ENCODE measurements at places on chromosomes 5 and 9.

DNA sequence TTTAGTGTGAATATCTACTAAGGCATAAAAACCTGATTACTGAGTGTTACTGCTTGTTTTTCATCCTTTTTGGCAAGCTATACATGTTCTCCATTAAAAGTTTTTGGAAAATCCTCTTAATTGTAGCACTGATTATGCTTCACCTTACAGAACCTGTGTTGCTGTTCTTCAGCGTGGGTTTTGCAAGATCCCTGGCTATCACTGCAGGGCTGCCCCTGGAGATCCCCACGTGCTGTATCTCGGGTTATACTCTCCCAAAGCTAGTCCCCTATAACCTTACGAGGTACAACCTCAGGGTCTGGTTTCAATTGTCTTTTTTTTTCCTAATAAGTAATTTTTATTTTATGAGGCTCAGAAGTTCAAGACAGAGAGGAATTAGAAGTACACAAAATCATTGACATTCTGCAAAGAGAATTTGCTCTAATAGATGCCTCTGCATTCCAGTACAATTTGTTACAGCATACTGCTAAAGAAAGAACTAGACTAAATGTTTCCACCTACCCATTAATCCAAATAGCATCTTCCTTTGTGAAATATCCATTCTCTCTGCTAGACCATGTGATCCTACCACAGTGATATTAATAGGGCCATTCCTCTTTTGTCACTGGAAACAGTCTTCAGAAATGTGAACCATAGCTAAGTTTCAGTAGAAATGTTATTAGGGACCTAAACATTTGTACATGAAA is 25.8 kb upstream of the CAMK4 start:
- no peak for DNase-seq

- DNase-seq = no peak
Measured at GRCh38 chr5:152237531-152237930, 167.5 kb downstream of the NMUR2 start.

DNA sequence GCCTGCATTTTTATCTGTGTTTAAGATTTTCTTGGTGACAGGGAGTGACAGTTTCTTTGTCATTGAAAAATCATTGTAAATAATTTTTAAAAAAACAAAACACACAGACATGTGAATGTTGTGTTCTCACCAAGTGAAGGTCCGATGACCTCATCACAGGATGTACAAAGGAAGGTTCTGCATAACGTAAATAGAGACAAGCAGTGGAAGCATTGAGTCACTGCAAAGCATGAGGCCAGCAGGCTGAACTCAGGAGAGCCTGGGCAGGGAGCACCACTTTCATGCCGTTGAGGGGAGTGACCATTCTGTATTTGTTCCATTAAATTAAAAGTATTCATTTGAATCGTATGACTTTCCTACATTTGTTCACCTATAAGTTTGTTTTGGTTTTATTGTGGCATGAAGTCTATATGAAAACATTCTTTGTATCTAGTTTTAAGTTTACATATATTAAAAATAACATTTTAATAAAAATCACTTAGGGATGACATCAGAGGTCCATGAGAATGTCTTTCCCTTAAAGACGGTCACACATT is 70.4 kb upstream of the TLE1 start:
- DNase-seq = no peak

DNA sequence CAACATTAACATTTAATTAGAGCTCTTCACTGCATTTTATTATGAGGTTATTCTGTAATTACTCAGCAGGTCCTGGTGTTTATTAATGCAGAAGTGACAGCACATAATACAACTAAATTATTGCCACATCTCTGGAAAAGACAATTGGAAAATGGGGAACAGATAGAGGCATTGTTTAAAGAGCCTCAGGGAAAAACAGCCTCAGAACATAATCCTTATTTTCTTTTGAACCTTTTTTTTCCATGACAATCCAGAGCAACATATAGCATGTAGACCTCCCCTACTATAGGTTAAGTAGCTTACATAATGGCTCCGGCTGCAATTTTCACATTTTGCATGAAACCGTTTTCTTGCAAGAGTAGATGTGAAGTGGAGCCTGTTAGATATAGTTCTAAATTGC is 87.2 kb downstream of the RMI1 start:
- DNase-seq = no peak

GRCh38 chr5:117357886-117358285 is 783.3 kb upstream of the SEMA6A start:
- no peak for DNase-seq

- no peak for DNase-seq
Measured at GRCh38 chr5:78003450-78003849, 227.3 kb upstream of the TBCA start.

- DNase-seq = no peak
Measured at GRCh38 chr5:132210944-132211343, 16.7 kb downstream of the P4HA2 start.

DNA sequence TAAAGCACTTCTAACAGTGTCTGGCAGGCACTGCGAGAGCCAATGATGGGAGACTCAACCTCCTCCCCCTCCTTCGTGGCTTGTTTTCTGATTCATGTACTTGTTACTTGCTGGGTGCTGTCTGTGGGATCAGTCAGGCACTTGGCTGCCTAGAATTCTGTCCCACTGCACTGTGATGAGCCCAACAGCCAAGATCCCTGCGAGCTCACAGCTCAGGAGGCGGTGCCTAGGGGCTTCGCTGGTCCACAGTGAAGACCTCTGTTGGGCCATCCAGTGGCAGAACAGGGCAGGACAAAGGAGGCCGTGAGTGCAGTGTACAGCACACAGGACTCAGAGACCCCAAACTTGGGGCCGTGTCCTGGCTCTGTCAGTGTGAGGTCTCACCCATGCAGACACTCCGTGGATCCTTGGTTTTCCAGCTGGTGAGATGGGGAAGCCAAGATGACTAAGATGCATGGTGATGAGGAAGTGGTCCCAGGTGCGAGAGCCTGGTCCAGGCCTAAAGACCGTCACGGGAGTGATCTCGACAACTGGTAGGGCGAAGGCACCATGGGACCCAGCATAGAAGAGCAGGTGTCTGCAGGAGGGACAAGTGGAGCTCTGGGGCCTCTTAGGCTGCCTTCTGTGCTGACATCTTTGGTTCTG is 19.5 kb downstream of the MYMK start:
- no peak for DNase-seq

DNA sequence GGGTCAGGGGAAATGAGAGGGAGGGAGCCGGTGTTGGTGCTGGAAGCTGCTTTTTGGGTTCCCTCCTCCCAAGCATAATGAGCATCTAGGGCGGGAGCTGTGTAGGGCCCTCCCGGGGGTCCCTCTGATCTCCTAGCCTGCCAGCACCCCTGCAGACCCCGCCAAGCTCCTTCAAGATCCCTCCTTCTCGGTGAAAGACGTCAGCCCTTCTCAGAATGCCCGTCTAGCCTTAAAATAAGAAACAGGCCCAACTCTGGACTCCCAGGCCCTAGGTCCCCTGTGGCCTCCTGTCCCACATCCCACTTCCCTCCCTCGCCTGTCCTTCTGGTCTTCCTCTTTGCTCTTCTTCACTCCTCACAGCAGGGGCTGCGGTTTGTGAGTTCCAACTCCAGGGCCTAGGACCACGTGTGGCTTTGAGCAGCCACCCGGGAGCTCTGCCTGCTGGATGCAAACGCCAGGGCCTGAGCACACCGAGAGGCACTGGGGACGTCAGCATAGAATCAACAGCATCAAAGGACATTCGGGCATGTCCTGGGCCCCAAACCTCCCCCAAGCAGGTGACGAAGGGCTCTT is 8.8 kb upstream of the SCGB3A1 start:
- DNase-seq = no peak

DNA sequence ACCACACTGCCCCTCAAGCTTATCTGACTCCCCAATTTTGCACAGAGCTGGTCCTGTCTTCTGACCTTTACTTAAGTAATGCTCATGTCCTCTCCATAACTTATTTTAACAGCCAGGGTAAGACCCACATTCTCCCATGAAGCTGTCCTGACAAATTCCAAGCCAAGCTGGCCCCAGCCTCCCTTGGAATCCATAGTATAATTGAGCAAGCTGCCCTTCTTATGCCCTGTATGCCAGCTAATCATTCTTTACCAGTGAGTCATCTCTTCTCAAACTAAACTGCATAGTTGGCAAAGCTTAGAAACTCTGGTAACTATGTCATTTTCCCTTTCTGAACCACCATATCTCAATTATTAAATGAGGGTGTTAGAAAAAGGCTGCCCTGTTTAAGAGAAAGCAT is 92.4 kb downstream of the NFIB start:
- no peak for DNase-seq

DNA sequence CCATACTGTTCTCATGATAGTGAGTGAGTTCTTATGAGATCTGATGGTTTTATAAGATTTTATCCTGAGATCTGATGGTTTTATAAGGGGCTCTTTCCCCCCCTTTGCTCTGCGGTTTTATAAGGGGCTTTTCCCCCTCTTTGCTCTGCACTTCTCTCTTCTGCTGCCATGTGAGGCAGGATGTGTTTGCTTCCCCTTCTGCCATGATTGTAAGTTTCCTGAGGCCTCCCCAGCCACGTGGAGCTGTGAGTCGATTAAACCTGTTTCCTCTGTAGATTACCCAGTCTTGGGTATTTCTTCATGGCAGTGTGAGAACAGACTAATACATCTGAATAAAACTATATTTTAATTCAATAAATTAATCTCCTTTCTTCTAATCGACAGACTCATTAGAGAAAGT is 64.9 kb upstream of the ZSWIM6 start:
- no peak for DNase-seq

DNA sequence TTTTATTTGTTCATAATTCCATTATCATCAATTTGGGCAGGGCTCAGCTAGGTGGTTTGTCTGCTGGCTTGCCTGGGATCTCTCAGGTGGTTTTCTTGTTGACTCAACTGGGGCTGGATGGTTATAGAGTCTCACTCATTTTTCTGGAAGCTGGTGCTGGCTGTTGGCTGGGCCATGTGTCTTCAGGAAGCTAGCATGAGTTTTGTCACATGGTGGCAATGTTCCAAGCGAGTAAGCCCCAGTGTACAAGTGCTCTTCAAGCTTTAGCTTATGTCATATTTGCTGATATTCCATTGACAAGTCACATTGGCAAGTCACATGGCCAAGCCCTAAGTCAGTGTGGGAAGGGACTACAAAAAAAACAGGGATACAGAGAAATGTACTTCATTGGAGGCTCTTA is 2.3 kb upstream of the RASEF start:
- DNase-seq = no peak

GRCh38 chr5:168174376-168174775 is 117.1 kb upstream of the WWC1 start:
- no peak for DNase-seq

GRCh38 chr9:109627042-109627441 is 128.9 kb upstream of the PTPN3 start:
- DNase-seq = no peak

- no peak for DNase-seq
Measured at GRCh38 chr5:132838516-132839282, 8.3 kb upstream of the SHROOM1 start.

DNA sequence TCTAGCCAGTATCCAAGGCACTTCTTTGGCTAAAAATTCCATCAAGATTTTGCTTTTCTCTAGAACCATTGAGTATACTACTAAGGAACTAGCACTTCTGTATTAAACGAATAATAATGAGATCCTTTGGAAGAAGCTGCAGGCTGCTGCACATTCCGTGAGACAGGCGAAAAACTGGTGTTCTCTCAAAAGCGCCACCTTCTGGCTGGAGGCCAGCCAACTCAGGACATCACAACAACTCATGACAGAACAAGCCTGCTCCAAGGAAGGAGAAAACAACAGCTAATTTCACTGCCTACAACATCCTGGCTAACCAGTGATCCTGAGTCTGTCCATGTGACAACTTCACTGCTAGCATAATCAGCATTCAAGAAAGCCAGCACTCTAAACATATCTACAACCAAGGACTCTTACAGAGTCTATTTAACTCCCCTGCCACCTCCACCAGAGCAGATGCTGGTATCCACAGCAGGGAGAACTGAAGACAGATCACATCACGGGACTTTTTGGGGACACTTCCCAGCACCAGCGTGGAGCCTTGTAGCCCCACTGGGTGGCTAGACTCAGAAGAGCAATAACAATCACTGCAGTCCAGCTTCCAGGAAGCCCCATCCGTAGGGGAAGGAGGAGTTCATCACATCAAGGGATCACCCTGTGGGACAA is 150.5 kb downstream of the YTHDC2 start:
- no peak for DNase-seq

GRCh38 chr5:111224561-111225345 is 569 bp downstream of the CAMK4 start:
- no peak for DNase-seq

DNA sequence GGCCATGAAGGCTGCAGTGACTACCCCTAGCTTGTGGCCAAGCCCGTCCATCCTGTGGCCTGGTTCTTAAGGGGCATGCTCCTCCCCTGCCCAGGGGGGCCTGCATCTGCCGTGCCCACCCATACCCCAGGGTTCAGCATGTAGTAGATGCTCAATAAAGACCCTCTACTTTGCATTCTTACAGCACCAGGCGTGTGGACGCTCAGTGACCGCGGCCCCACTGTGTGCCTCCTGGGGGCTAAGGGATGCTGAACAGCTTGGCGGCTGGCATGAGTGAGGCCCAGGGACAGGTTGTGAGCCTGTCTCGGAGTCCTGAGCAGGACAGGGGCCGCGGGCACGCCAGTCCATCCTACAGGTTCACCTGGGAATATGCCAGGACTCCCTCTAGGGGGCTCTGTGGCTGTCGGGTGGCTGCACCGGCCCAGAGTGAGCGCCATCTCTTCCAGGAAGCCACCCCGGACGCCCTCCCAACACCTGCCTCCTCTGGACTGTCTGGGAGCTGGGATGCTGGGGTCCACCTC is 9.1 kb downstream of the NOTCH1 start:
- DNase-seq = no peak

DNA sequence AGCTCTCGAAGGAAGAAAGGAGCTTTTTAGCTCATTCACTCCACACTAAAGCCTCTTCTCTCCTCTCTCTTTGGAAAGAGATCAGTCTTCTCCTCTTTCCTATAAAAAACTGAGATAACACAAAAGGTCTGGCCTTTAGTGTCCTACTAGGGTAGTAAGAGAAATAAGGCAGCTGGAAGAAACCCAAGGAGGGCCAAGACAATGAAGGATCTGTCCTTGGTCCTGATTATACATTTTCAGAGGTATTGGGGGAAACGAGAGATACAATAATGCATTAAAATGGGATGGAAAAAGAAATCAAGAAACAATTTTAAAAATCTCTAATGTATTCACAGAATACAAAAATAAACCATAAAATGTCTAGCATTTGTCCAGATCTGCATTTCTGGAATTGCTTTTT is 184.0 kb downstream of the SLF1 start:
- no peak for DNase-seq
